NCI-H187 (cell line): ENCODE measurements at places on chromosomes 3 and 15.

- DNase-seq: no peak
These were observed 53.2 kb upstream of the FNDC3B start for GRCh38 chr3:171986176-171986575.

DNA sequence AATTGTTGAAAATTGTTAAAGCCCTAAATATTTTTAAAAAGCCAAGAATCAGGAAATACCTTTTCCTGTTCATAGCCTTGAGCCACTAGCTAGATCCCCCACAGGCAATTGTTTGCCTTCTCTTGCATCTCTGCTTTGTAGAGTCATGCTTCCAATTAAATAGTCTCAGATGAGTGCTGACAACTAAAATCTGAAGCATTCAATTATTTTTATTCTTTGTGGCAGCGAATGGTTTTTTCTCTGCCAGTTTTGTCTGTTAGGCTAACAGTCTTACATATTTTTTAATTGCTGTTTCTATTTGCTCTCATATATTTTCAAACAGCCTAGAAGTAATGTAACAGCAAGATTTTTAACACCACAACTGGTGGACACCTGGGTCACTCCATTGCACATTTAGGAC, 277.1 kb upstream of the GBE1 start:
- DNase-seq: no peak

- DNase-seq: no peak
These were observed at the start of gene TUSC7 for GRCh38 chr3:116709479-116709878. TUSC7 (plus strand) TSS chr3:116709779.

GRCh38 chr3:3053974-3054373, 56.2 kb downstream of the IL5RA start:
- DNase-seq: no peak

GRCh38 chr15:79978655-79979514, 7.9 kb upstream of the BCL2A1 start:
- DNase-seq: no peak

GRCh38 chr3:64213962-64214379, 11.3 kb downstream of the PRICKLE2 start:
- no peak for DNase-seq

DNA sequence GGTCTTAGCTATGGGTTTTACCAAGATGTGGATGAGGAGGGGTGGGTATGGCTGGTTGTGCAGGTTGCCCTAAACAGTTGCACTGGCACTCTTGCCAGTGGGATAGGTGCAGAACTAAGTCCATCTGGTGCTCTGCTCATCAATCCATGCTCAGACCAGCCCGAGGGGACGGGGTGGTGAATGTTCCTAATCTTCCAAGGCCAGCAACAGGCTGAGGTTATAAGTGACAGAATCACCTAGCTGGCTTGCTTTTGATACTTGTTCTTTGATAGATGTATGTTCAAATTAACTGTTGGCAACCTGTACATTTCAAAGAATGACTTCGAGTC, 53.5 kb upstream of the CCR2 start:
- no peak for DNase-seq

DNA sequence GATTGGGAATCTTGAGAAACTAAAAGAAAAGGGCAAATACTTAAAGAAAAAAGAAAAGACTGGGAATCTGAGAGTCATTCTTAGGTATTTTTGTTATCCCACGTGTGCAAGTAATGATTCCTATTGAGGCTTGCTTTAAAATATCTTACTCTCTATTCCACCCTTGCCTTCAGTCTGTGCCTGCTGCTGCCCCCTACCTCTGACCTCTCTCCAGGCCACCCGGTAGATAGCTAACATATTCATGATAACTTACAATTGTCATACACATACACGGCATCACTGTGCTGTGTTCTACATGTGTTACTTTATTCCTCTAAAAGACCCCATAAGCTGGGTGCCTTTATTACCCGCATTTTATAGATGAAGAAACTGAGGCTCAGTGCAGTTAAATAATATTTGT, 27.8 kb upstream of the ATP13A3 start:
- DNase-seq: no peak

DNA sequence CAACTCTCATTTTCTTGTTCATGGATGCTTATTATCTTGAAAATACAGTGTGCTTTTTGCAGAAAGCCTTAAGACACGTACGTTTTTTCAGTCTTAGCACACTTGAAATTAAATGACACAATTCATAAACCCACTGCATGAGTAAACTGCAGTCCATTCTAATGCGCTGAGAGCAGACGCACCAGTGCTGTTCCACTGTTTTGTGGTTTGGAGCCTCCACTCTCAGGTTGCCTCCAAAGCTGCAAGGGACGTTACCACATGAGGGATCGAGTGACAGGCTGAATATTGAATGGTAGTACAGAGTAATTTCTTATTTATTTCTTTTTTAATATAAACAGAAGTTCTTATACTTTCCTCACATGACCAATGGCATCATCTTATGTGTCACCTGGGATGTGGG, 12.3 kb downstream of the IQCH start:
- no peak for DNase-seq

GRCh38 chr15:46442184-46442583, 807.4 kb downstream of the SQOR start:
- no peak for DNase-seq

GRCh38 chr3:9986230-9986725, 363 bp downstream of the EMC3 start:
- DNase-seq: no peak

DNA sequence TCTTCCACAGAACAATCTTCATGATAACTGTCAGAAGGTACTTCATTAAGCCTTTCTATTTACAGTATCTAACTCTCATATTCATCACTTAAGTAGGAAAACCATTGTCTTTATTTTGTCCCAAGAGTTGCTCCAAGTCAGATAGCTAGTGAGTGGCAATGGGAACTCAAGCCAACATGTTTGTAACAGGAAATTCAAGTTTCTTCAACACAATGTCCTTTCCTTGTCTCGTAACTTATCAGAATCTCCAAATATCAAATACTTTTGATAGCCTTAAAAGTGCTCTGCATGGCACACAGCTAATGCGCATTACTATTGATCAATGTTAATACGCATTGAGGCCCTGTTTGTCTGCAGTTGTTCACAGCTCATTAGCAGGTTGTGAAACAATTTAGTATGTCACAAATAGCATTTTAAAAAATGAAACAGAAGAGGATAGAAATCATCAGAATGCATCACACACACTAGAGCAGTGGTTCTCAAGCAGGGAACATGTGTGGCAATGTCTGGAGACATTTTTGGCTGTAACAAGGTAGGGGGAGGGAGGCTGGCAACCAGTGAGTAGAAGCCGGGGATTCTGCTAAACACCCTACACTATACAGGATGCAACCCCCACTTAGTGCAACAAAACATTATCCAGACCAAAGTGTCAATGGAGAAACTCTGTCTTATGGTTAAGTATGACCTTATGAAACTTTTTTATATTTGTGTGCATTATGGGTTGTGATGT, 27.5 kb downstream of the BTLA start:
- no peak for DNase-seq

GRCh38 chr3:33006571-33007286, 55.3 kb downstream of the CCR4 start:
- no peak for DNase-seq

DNA sequence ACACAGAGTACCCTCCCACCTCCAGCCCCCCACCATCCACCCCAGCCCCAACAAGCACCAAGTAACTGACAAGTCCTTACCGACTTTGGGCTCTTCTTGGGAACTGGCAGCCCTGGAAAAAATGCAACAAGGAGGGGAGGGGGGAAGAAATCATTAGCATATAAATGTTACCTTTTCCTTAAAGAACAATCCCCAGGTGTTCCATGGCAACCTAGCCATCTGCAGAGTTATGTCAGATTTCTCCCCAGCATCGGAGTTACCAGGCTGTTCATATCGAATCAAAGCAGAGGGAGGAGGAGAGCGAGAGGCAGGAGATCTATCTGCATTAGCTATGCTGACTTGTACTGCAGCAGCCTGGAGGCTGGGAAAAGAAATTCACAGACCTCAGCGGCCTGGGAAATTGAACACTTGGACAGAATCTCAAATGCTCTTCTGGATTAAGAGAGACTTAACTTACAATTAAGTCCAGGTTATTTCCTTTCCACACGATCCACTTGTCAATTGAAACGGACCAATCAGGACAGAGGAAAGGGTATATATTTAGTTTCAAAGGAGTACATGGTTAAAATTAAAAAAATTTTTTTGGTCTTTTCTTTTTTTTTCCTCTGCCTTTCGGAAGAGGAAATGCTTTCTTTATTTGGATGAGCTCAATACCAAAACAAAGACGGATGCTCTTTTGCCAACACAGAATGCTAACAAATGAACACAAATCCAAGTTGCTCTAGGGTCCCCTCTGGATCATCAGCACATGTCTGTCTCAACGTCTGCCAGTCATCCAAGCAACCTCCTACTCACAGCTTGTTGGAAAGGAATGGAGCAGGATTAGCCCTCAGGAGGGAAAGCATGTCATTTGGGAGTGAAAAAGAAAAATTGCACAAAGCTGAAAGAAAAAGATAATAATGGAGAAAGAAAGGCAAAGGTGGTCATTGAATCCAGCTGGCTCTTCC, 637.1 kb downstream of the MAGI1 start:
- DNase-seq: no peak

DNA sequence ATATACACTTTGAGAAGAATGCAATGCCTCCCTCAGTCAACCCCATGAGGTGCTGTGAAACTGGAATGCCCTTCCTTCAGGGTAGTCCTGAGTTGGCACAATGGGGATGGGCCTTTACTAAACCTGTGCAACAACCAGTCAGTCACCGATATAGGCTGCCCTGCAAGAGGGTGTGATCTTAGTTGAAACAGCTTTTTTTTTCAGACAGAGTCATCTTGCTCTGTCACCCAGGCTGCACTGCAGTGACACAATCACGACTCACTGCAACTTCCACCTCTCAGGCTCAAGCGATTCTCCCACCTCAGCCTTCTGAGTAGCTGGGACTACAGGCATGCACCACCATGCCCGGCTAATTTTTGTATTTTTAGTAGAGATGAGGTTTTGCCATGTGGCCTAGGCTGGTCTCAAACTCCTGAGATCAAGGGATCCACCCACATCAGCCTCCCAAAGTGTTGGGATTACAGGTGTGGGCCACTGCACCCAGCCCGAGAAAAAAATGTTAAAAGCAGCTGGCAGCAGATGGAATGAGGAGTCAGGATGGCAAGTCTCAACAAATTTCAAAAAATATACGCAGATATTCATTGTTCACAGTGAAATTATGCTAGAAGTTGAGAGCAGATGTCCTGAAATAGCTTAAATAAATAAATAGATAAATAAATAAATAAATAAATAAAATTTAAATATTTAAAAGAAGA, 31.8 kb downstream of the MYO5A start:
- no peak for DNase-seq

- DNase-seq: no peak
These were observed 5.9 kb upstream of the ADGRG7 start for GRCh38 chr3:100603469-100603868.

GRCh38 chr3:143563786-143564185, 284.5 kb downstream of the SLC9A9 start:
- DNase-seq: no peak

- DNase-seq: no peak
These were observed 15.2 kb downstream of the EIF4E3 start for GRCh38 chr3:71709908-71710511.

DNA sequence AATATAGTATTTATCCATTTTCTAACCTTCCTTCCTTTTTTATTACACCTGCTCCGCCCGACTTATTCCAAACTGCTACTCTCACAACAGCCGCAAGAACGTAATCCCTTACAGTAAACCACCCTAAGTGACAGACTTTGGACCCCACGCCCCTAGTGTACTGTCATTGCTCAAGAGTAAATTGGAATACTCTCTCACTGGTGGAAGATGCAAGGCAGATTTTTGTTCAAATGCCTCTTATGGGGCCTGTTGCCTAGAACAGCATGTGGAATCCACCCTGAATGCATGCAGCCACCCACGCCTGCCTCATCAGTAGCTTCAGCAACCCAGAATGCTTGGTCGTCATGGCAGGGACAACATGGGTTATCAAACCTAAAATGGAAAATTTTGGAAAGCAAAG, 226.2 kb upstream of the ST8SIA2 start:
- DNase-seq: no peak

DNA sequence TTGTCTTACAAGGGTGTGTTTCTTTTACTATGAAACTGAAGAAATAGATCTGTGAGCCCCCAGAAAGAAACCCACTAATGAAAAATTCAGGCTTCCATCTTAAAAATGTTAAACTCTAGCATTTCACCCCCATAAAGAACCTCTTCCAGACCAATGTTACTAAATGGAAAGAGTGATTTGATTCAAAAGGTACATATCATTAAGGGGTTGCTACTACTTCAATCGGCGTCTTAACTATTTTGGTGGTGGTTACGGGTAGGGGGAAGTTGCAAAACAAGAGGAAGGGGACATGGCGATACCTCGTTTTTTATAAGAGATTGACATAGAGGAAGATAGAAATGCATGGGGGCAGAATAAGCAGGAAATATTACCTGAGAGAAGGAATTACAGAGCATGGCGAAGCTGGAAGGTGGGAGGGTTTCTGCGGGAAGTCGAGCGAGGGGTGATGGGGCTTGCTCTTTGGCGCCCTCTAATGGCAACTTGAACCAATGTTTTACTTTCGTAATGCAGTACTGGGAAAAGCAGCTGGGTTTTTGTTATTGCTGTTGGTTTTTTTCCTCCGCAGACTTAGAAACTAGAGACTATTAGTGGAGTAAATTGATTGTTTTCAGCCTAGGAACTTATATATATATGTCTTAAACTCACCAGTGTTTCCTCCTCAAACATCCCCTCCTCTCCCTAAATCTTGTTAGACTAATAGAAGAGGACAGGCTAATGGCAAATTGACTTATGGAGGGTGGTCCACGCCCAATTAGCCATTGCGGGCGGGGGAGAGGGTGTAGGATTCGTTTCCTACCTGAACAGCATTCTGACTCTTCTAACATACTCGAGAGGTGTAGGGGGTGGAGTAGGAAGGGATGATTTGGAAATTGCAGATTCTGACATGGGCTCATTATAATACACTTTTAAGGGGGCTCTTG, 11.3 kb upstream of the SOX2 start:
- peak; percentile 74 for DNase-seq

DNA sequence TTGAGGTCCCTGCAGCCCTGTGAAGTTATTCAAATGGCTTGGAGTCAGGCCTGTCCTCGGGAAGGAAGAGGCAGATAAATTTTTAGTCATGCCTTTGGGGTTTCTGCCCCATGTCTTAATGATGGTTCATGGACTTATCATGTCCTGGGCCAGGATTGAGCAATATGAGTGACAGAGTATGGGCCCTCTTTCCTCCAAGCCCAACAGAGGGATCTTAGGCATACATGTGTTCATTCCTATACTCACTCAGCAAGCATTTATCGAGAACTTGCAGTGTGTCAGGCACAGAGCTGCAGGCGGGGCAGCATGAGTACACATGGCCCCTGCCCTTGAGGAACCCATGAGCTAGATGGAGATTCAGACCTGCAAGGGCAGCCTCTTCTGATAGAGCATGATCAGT, 6.2 kb downstream of the ESYT3 start:
- no peak for DNase-seq
